SK-N-SH (cell line): ENCODE measurements at places on chromosomes 6 and 20.
A peak's percentile ranks its signal among the peaks of the same experiment; 100 is the strongest.

DNA sequence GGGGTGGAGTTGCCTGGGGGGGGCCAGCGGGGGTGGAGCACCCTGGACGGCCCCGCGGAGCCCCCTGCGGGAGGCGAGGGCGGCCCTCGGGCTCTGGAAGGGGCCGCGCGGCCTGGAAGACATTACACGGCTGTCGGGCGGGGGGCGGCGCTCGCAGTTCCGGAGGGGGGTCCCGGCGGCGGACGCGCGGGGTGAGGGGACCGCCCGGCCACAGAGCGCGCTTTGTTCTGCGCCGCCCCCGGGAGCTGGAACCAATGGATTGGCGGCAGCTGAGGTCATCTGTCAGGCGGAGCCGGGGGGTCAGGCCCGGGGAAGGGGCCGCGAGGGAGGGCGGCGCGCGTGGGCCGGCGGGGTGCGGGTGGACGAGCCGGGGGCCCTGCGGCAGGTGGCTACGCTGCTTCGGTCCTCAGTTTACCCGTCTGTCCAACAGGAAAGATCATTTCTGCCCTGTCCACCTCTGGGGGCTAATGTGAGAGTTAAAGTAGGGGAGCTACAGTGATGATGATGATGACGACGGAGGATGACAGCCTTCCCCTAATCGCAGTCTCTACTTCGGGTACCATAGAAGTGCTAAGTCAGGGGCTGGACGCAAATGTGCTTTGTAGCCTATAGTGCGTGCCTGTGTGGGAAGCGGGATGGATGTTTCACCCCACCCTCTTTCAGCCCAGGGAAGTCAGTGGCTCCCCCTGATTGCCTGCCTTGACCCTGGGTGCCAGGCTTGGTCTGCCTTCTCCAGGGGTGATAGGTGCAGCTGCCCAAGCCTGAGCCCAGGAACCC lies 10.4 kb downstream of the SRXN1 start:
- peak; percentile 86 for DNase-seq

DNA sequence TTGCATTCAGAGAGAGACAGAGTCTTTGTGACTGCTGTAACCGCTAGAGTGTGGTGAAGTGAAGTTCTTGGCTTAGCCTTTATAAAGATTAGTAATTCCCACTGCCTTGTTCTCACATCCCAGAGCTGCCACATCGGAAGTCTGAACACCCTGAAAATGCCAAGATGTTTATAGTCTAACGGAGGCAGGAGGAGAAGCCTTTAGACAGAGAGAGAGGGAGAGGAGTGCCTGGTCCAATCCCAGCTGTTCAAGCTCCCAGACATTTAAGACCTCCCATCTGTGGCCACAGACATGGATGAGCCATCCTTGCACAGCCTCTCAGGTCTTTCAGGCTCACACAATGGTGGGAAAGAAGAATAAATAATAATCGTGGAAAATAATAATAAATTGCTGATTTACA lies 1422.8 kb upstream of the EYS start:
- DNase-seq: no peak

DNA sequence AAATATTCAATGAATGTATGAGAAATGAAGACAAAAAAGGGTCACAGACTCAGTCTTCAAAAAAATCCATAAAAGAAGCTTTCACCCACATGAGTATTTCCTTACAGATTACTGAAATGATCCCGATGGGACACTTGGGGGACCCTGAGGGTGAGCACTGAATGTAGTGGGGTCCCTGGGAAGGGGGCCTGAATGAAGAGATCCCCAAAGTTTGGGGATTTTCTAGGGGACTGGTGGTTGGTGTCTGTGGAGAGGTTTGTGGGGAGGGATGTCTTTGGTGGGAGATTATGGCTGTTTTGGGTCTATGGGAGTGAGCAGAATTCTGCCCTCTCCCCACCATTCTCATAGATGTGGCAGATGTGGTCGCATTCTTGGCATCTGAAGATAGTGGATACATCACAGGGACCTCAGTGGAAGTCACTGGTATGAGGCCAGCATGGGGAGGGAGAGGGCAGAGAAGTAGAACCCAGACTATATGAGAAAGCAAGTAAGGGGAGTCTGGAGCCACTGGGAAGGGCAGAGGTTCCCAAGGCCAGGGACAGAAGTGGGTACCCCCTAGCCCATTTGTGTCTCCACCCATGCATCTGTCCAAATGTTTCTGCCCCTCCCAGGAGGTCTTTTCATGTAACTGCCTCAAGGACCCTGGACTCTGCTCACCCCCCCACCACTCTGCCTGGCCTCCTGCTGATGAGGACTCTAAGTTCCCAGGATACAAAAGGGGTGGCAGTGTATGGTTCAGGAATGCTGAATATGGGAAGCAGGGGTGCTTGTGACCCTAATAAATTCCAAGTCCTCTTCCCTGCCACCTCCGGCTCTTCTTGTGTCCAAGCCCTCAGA lies 1.8 kb downstream of the HSD17B8 start:
- peak; percentile 3 for DNase-seq

GRCh38 chr6:106858653-106859092 lies 115.9 kb downstream of the CD24 start:
- DNase-seq: no peak

DNA sequence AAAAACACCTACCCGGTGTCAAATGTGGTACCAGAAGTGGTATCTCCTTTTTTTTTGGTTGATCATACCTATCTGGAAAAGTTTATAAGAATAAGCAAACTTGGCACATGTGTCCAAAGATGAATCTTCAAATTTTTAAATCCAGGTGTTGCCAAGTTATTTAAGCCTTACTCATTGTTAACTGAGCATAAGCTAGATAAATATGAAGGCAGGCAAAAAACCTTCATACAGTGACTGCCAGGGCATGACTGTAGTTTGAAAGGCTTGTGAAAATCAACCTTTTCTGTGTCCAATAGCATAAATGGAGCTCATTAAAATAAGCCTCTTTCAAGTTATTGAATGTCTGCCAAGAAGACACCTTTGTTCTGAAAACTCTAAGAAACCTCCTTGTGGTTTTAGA lies 699.2 kb downstream of the DOK5 start:
- DNase-seq: no peak

DNA sequence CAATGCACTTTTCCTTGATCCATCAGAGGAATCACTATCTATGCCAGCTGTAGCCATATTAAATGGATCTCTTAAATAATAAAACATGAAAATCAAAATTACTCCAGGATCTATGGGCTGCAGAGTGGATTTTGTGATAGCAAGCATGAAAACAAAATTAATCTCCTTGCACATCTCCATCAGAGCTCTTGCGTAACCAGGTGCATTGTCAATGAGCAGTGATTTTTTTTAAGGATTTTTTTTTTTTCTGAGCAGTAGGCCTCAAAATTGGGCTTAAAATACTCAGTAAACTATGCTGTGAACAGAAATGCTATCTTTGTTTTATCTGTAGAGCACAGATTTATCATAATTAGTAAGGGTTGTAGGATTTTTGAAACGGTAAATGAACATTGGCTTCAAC lies 11.5 kb upstream of the CST3 start:
- no peak for DNase-seq

DNA sequence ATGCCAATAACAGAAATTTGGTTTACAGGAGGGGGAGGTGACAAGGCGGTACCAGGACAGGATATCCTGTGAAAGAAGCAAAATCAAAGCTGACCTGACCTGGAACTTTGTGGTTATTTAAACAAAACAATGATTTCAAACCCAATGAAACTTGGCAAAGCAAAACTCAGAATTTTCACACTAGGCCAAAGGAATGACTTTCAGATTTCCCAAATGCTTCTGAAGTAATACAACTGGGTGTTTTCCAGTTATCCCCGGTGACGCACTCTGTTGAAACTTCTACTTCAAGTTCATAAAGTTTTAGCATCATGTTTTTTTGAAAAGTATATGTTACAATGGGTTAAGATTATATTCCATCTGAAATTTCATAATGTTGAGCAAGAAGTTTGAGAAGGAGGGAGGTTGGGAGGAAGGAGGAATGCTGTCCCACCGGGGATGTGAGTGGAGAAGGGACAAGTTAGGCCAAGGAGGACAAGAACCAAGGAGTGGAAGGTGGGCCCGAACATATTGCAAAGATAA lies 78.1 kb upstream of the TRAF3IP2 start:
- no peak for DNase-seq
